ENCODE measurements at places on chromosomes 7 and 10.

- DNase-seq: no peak
Observed at GRCh38 chr10:60305380-60305892, 84.2 kb downstream of the ANK3 start.

- DNase-seq: no peak
Observed at GRCh38 chr7:47944536-47945260, 3.6 kb downstream of the PKD1L1 start.

DNA sequence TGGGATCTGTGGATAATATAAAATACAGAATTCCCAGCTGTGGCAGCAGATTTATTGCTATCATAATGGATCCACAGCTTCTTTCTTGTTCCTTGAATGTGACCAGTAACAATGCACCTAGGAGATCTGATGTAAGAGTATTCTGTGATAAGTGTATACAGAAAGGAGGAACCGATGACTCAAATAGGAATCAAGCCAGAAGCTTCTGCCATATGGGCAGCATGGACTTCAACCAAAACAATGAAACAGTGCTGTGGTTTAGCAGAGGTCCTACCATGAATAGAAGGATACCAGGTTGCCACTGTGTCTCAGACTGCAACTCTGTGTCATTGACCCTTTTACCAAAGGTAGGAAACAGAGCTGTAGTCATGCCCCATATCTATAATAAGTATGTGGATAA is 81.8 kb downstream of the PTPRZ1 start:
- DNase-seq: no peak

DNA sequence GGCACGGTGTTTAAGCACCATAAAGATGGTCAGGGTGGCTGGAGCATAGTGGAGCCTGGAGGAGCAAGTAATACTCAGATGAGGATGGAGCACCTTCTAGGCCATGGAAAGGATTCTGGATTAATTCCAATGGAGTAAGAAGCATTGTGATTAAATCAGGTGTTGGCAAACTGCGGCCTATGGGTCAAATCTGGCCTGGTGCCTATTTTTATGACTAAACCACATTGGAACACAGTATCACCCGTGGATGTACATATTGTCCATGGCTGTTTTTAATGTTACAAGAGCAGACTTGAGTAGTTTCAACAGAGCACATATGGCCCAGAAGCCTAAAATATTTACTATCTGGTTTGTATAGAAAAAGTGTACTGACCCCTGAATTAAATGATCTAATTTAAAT is 49.9 kb upstream of the TMEM248 start:
- DNase-seq: no peak

DNA sequence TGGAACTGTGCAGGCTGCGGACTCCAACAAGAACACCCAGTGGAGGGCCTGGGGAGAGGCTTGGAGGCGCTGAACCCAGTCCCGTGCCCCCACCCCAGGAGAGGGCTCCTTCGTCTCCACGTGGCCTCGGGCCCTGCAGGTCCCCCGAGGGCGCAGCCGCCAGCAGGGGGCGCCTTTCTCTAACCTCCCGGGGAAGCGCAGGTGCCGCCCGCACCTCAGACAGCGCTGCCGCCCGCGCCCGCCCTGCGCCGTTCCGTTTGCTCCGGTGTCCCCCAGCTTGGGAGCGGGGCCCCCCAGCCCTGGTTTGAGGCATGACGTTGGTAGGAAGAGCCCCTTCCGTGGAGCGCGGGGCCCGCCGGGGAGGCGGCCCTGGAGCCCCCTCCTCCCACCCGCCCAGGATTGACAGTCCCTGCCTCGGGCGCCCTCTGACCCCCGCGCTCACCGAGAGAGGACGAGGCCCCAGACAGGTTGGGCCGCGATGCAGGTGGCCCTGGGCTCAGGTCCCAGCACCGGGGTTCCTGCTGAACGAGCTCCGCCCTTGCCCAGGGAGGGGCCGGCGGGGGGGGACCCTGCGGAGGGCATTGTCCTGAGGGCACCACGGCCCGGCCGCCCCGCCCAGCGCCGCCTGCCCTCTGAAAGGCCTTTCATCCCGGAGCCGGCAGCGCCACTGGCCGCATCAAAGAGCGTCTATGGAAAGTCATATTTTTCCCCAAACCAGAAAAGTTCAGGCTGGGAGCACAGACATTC is 42.8 kb downstream of the FOXL3 start:
- peak; percentile 80 for DNase-seq

GRCh38 chr10:93070378-93071176 is 3.1 kb upstream of the CYP26A1 start:
- DNase-seq: peak; percentile 7

GRCh38 chr7:155556763-155557162 is 10.4 kb upstream of the CNPY1 start:
- no peak for DNase-seq

- DNase-seq: peak; percentile 48
Observed at GRCh38 chr10:79221110-79222051, 125.9 kb upstream of the PPIF start.

DNA sequence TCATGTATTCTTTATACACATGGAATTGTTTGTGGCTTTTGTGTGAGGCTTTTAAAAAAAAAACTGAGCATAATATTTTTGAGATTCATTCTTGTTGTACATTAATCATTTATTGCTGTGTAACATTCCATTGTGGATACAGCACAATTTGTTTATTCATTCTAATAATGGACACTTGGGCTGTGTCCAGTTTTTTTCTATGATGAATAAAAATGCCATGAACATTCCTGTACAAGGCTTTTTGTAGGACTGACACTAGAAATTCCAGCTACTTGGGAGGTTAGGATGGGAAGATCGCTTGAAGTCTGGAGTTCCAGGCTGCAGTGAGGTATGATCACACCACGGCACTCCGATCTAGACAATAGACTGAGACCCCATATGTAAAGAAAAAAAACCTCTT is 254.3 kb upstream of the CACNA2D1 start:
- no peak for DNase-seq

GRCh38 chr7:158512869-158513268 is 74.8 kb downstream of the PTPRN2 start:
- no peak for DNase-seq

GRCh38 chr10:113158183-113158582 is 208.1 kb downstream of the TCF7L2 start:
- DNase-seq: no peak

GRCh38 chr7:51046482-51046881 is 263.8 kb upstream of the GRB10 start:
- no peak for DNase-seq

DNA sequence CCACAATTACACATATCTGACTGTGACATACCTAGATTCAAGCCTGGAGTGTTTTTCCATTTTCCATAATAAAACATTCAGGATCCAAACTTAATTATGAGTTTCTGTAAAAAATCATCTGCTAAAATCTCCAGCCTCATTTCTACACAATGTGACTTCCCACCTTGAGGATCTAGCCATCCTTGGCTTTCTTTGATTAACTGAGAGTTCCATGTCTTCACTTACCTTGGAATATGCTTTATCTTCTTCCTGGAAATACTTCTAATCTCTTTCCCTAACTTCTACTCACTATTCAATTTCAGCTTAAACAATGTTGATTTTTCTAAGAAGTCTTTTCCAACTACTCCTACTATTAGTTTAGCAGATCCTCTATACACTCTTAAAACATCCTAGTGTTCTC is 16.5 kb upstream of the GIMAP2 start:
- DNase-seq: no peak

- DNase-seq: no peak
Observed at GRCh38 chr7:149706398-149706797, 67.0 kb downstream of the ZNF467 start.

DNA sequence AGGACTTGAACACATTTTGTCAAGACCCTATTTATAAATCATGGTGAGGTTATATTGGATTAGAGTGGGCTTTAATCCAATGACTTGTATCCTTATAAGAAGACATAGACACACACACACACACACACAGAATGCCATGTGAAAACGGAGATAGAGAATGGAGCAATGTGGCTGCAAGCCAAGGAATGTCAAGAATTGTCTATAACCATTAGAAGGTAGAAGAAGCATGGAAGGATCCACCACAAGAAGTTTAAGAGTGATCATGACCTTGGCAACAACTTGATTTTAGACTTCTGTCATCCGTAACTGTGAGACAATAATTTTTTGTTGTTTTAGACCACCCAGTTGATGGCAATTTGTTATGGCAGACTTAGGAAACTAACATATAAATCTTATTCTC is 514.2 kb downstream of the TFEC start:
- DNase-seq: no peak

DNA sequence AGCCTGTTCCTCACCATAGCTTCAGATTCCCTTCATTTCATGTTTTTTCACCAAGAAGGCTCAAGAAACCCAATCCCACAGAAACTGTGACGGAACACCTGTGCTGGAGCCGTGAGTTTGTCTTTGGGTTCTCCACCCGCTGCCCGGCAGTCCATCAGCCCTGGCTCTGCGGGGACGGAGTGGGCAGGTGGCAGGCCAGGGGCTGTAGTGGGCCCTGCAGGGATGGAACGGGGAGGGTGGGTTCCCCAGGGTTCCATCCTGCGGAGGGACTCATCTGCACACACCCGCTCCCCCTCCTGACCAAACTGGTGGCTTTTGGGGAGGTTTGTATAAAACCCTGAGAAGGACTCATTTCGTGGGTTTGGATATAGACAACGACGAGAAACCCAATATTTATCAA is 15.0 kb downstream of the CYP17A1 start:
- DNase-seq: no peak

- DNase-seq: no peak
Observed at GRCh38 chr7:155533120-155533826, 13.1 kb downstream of the CNPY1 start.

DNA sequence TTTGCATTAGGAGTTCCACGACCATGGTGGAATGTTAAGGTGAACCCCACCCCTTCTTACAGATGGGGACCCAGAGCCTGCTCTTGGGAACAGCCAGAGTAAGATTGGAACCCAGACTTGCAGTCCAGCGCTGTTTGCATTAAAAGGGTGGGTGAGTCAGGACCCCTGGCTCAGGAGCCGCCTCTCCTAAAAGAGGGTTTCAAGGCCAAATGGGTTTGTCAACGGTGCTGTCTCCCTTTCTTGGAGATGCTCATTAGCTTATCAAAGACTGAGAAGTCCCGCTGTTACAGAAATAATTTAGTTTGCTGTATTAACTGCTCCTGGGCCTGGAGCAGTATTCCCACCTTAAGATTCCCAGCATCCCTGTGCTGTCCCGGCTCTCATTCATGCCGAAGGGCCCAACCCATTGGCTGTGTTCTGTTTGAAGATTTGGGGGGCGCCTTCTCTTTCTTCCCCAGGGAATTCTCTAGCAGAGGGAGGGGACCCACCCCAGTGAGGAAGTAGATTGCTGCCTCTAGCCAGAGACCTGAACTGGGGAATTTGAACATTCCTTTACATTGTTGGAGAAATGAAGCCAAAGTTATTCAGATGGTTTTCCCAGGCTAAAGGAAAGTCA is 1.8 kb downstream of the MARVELD1 start:
- no peak for DNase-seq

DNA sequence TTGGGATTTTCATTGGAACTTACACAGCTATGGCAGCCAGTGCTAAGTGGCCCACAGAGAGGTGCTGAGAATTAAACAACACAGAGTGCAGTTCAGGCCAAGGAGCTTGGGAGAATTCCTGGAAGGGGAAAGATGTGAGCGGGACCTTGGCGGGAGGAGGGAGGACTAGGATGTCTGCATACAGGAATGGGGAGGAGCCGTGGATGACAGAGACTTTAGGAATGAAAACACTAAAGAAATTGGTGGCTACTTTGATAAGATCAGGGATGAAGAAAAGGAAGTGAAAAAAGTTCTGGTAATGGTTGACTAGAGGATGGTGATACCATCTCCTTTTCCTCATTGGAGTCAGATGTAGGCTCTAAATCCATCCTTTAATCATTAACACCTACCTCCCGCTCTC is 234.2 kb upstream of the FZD8 start:
- DNase-seq: no peak

GRCh38 chr7:157402388-157402703 is 65.5 kb downstream of the DNAJB6 start:
- DNase-seq: no peak

GRCh38 chr7:86282014-86282682 is 361.6 kb upstream of the GRM3 start:
- DNase-seq: no peak

DNA sequence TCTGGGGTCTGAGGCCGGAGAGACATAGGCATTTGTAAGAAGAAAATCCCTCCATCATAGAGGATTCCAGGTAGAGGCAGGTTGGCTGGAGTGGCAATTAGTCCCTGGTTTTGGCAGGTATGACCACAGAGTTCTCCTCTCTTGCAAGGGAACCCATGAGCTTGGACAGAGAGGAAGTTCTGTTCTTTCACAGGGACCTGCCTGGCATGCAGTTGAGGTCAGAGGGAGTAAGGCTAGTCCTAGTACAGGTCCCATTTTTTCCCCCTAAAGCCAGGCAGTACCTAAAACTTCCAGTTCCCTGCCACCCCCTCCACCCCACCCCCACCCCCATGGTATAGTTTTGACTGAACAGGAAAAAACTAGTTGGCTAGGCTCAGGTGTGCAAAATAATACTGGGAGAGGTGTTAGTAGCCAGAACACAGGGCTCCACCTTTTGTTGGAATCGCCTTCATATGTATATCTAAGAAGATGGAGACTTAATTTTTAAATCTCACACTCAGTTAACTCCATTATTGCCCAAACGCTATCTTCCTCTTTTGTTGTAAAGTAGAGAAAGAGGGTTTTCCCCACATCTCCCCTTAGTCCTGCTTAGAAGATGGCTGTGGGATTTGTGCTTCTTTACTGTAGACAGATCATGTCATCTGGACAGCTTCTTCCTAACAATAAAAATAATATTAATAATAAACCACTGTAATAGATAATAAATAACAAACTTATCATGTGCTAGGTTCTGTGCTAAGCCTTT is 188.1 kb downstream of the TCF7L2 start:
- DNase-seq: no peak

DNA sequence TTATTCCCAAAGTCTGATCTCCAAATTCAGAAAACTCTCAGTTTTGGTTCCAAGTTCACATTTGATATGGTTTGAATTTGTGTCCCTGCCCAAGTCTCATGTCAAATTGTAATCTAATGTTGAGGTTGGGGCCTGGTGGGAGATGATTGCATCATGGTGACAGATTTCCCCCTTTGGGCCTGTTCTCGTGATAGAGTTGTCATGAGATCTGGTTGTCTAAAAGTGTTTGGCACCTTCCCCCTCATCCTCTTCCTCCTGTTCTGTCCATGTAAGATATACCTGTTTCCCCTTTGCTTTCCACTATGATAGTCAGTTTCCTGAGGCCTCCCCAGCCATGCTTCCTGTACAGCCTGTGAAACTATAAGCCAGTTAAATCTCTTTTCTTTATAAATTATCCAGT is 138.6 kb downstream of the ARL4A start:
- no peak for DNase-seq

GRCh38 chr7:157493017-157493416 is 156.2 kb downstream of the DNAJB6 start:
- DNase-seq: no peak

DNA sequence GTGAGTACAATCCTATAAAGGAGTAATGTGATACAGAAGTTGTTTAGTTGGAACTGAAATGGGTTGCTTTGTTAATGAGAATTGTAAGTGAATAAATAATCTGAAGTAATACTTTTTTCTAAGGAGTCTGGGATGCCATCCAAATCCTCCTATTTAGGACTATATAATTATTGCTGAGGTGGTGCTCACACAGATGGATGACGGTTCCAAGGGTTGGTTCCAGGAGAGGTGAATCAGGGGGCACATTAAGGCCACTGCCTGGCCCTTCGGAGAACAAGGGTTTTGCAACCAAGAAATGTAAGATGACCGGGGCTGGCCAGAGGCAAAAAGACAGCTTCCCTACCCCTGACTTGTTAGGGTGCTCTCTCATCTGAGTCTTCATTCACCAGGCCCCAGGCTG is 352.7 kb downstream of the PHTF2 start:
- DNase-seq: no peak

GRCh38 chr10:125134916-125135770 is 25.2 kb downstream of the CTBP2 start:
- DNase-seq: no peak

All from breast epithelium (tissue), 4 donors.